Right renal cortex interstitium (tissue), 3 donors: ENCODE measurements at places on chromosomes 2 and 18. TPM values are rescaled to one million over a fixed set of nuclear protein-coding genes. Genes with fewer than 3 reads are reported as not detected.

DNA sequence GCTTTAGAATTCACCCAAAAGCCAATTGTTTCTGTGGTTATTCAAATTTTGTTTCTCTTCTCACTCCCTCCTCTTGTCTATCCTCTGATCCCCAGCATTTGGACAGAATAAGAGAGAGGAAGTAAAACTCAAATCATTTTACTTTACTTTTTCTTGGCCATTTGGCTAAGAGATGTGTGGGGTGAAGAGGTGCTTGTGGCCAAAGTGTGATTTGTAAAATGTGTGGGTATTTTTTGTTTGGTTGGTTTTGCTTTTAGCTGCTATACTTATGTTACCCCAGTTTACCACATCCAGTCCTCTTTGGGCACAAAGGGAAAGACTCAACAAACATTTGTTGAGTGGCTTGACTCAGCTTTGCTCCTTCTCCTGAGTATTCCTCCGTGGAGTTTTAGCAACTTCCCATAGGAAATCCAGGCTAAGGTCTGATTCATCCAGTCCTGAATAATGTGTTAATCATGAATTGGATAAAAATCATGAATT is 109.1 kb upstream of the CYP1B1 start:
- DNase-seq = no peak

DNA sequence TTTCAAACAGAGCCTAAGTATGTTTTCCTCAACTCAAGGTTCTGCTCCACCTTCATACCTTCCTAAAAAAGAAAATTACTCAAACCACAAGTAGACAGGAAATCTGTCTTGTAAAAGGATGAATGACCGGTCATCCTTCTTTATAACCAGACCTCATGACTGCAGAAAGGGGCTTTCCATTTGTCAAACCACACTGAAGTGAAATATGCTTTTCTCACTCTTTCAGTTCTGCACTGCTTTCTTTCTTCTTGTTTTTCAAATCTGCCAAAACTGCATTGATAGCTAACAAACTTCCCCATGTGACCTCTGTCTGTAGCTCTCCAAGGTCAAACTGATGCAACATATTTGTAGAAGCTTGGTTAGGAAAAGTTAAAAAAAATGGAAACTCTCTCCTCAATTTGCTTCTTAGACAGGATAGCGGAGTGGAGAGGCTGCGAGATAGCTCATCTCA is 308.9 kb upstream of the CCDC68 start:
- no peak for DNase-seq

DNA sequence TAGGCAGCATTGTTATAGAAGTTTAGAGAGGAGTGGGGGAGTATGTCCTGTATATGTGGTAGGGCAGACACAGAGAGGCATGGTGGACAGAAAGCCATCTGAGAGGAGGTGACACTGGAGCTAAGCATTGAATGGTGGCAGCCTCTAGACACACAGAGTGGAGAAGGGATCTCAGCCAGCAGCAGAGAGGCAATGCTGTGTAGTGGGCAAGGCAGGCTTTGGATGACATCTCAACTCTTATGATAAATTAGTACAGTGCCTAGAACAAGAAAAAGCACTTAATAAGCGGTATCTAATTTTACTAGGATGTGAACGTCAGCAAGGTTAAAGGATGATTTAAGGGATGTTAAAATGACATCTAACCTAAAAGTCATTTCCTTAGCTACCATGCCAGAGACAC is 22.5 kb upstream of the CERS6 start:
- DNase-seq = no peak

DNA sequence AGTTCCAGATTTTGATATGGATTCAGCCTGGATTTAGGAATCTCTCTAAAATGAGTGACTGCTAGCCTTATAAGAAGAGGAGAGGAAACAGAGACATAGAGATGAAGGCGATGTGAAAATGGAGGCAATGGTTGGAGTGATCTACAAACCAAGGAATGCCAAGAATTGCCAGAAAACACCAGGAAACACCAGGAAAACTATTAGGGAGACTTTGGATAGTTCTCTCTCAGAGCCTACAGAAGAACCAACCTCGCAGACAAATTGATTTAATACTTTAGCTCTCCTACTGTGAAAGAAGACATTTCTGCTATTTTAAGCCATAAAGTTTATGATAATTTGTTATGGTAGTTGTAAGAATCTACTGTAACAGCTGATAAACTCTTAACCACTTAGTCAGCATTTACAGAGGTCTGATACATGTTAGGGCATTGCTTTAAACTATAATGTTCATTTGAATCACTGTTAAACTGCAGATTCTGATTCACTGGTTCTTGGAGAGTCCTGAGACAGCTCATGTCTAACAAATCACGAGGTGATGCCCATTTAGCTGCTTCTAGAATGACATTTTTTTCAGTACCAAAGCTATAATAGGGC is 1702.6 kb upstream of the LRRTM1 start:
- DNase-seq = no peak

- no peak for DNase-seq
Observed at GRCh38 chr2:127082974-127083373, 24.0 kb downstream of the BIN1 start.

- DNase-seq = peak; percentile 31
Observed at GRCh38 chr18:13447621-13448334, 229.2 kb downstream of the LDLRAD4 start.

GRCh38 chr2:3667151-3667631 is 9.2 kb downstream of the ALLC start:
- DNase-seq = no peak

DNA sequence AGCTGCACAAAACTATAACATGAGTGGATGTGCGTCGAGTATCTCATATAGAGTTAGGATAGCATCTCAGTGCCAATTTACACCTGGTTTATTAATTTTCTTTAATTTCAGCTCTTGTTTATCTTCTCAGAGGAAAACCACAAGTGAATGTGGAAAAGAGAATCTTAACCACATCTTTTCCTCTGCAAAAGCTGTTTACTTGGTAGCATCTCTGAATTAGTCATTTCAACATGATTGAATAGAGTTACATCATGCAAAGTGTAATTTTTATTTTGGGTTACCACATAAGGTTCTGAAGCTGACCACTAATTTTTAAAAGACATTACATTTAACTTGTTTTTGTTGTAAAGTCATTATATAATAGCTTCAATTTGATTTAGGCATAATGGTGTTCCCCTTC is 83.8 kb upstream of the FAM237A start:
- no peak for DNase-seq

GRCh38 chr2:188676010-188676400 is 298.2 kb upstream of the COL3A1 start:
- DNase-seq = no peak

FLACC1 gene
- polyA plus RNA-seq = 2.3 TPM

- DNase-seq = no peak
Observed at GRCh38 chr2:14199040-14199439, 433.5 kb upstream of the LRATD1 start.

CFC1 gene
- not detected for polyA plus RNA-seq

ADGRF3 gene
- polyA plus RNA-seq = 2.7 TPM

GRCh38 chr2:209960676-209961630 is 41.5 kb upstream of the RPE start:
- DNase-seq = peak; percentile 23

INPP5D gene
- 6.7 TPM for polyA plus RNA-seq

DNA sequence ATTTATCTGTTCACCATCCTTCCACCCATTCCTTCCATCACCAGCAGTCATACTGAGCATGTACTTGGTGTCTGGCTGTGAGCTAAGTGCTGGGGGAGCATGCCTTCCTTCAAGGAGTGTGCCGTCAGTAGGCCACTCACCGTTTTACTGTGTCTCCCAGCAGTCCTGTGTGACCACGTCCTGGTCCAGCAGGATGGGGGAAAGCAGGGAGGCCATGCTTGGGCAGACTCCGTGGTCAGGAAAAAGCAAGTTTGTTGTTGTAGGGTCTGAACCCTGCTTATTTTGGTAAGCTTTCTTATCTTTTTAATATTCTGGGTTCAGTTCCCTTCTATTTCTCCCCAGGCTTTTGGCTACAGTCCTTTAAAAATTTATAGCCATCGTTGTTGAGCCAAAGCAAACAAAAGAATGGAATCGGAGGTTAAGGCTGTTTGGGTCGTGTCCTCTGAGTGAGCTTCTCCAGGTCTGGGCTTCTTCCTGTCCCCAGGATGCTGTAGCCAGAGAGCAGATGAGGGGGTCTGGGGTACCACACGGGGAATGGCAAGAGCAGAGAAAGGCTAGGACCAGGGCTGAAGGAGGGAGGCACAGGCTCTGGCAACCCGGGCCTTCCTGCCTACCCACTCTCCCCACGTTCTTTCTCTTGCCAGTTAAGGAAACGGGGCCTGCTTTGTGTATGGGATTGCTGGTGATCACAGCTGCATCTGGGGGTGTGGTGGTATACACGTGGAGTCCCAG is 13.5 kb downstream of the SLC30A3 start:
- DNase-seq = no peak

GRCh38 chr2:62370321-62371250 is 135.4 kb downstream of the TMEM17 start:
- DNase-seq = no peak

GRCh38 chr18:28045880-28046279 is 131.1 kb downstream of the CDH2 start:
- DNase-seq = no peak

SP110 gene
- polyA plus RNA-seq = 18.5 TPM

- no peak for DNase-seq
Observed at GRCh38 chr2:220665108-220665471, 907.0 kb downstream of the EPHA4 start.

MAP3K19 gene
- 0.36 TPM for polyA plus RNA-seq

INO80C gene
- polyA plus RNA-seq = 24.5 TPM

LIMS3 gene
- 3.8 TPM for polyA plus RNA-seq

GATA6 gene
- polyA plus RNA-seq = 6.8 TPM

GALM gene
- polyA plus RNA-seq = 69.4 TPM

DNA sequence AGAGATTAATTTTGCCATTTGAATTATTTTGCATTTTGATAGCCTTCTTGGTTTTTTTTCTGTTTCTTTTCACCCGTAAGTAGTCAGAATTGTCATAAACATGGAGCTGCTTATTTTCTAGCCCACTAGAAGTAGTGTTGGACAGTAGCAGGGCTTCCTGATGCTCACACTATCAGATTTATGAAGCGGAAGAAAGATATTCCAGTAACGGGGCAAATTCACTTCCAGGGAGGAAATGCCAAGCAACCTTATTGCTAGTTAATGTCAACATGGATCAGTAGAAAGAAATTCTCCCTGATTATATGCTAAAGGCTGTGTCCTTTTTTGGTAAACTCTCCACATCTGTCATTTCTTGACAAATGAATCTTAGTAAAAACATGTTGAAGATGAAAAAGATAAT is 19.2 kb upstream of the ADAM23 start:
- no peak for DNase-seq

DNA sequence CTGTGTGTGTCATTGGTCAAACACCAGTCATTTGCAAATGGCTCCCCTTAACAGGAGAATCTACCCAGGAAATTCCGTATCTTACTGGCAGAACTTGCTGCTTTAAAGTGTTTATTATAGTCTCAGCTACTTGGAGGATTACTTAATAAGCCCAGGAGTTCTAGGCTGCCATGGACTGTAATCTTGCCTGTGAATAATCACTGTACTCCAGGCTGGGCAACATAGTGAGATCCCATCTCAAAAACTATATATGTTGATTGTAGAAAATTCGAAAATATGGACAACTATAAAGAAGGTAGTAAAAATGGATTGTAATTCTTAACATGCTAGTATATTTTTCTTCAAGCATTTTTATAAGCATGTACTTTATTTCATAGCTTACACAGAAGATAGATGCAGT is 4.5 kb downstream of the ATIC start:
- DNase-seq = no peak

- DNase-seq = no peak
Observed at GRCh38 chr2:128502638-128503246, 184.1 kb upstream of the HS6ST1 start.

MYO3B gene
- polyA plus RNA-seq = 7.6 TPM

GRCh38 chr2:231633241-231633976 is 40.7 kb downstream of the TEX44 start:
- DNase-seq = no peak

DNA sequence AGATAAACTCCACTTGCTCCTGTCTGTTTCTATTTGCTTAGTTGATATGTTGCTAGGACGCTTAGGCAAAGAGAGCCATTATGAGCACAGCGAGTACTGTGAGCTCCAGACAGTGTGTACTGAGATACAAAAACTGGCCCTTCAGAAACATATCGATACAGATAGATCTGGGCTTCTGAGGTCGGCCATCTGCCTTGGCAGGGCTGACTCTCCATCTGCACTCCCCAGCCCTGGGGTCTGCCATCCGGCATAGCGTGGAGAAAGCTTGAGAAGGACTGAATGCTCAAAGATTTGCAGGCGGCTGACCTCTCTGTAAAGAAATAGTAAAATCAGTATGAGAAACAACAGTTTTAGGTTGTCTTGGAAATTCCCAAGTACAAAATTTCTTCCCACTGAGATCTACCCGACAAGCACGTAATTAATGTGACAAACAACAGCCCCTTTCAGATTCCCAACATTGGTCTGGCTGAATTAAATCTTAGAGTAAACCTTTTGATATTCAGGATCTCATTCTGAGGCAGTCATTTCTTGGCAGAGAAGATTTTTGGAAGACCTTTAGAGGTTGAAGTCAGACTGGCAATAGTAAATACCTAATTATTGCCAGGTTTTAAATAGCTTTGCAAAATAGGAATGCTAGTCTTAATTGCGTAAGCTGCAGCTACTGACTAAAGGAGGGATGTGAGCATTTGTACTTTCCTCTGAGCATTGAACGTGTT is 127.4 kb downstream of the CHST9 start:
- DNase-seq = no peak

DNA sequence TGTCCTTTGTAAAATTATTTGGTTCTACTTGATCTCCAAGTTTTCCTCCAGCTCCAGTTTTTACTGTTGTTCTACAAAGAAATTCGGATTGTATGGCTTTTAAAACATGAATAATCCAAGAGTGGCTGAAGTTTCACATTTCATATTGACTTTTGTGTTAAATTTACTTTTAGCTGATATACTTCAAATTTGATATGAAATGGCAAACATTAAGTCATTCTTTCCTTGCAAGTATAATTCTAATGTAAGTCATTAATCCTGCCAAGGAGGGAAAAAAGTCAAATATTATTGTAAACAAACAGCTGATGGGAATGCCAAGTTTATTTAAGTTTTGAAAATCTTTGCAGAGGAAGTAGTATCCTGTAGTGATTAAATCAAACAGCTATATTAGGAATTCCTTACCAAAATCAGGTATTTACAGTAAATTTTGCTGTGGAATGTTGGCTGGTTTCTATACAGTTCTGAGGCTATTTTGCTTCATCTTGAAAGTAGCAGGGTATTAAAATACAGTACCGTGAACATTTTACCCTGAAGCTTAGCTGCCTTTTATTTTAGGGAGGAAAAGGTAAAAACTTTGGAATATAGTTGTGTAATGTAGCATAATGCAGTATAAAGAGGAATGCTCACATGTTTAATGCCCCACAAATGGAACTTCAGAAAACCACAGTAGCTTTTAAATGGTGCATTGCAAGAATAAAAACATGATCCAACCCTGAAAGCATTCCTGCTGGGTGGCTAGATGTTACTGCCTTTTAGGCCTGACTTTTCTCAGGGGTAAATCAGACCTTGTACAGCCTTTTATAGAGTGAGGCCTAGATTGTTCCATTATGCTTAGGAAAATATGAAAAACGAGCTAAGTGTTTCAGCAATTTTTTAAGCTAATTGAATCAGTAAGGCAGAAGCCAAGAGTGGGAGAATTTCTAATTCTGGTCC is 62.7 kb upstream of the NT5C1B start:
- DNase-seq = no peak
